CD4-positive, alpha-beta T cell treated with Interleukin-17A for 1 hour (primary cell): ENCODE measurements at places on chromosomes 7 and 10.
A peak's percentile ranks its signal among the peaks of the same experiment; 100 is the strongest.

GRCh38 chr7:27166531-27167505 lies 1.5 kb upstream of the HOXA9 start:
- DNase-seq = no peak

DNA sequence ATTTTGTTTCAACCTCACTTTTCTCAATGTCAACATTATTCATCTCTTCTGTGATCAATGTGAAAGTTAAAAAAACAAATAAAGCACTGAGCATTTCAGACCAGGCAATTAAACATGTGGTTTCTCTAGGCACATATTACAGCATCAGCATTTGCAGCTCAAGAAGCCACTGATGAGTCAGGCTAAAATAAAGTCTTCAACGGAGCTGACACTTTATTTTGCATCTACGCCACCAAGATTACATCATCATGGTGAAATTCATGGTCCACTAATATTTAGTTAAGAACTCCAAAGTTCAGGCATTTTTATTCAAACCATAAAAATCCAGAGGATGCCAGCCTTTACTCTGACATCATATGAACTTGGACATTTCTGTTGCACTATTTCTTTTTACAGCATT lies 33.0 kb downstream of the MAGI2 start:
- no peak for DNase-seq

- DNase-seq = no peak
Measured at GRCh38 chr7:17206349-17206905, 92.0 kb upstream of the AHR start.

DNA sequence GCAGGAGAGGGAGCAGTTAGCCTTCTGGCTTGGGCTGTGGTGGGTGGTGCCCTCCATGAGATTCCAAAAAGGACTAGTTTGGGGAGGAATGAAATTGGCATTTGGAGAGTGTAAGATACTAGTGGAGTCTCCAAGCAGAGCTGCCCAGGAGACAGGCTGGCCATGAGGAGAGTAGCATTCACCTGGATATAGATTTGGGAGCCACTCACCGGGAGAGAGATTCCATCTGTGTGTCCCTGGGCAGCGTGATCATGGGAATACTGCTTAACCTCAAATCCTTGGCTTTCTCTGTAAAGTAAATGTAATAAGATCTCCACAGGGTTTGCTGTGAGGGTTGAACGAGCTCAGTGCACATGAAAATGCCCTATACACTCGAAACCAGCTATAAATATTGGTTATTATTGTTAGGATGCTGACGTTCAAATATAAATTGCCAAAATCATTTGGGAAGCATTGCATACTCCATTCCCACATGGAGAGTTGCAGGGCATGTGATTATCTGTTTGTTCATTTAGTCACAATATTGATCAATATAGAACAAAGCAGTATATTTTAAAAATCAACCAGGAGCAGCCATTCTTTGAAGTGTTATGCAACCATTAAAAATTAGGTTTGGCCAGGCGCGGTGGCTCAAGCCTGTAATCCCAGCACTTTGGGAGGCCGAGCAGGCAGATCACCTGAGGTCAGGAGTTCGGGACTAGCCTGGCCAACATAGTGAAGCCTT lies 143.7 kb downstream of the CUX1 start:
- no peak for DNase-seq

DNA sequence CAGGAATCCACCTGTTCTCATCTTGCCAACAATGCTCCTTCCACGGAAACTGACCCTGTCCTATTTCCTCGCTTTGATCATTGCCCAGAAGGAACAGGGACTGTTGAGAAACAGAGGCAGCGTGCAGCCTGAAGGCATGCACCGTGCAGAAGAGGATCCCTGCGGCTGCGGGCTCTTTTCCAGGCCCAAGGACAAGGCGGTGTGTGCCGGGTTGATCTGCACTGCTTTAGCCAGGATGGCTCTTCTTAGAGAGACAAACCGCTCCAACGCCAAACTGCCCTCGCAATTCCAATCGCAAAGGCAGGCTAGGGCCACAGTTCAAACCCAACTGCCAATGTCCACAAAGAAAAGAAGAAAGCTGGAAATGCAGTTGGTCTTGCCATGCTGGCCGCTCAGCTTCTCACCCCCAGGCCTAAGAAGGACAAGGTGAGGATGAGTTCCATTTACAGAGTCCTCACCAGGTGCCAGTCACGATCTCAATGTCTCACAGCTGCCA lies 26.5 kb downstream of the BRI3 start:
- DNase-seq = no peak

DNA sequence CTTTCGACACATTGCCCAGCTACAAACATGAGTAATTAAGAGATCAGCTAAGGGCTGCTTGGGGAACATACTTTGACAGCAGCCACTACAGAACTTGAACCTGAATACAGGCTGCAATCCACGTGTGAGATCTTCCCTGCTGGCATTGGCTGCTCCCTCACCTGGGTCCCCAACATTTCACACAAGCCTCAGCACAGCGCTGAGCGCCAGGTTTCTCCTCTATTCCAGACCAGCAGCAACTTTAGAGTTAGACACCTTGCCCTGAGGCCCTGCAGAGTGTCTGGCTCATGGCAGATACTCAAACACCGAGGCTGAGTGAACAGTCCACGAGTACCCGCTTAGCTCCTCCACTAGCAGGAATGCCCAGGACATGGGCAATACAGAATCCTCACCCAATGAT lies 1.3 kb upstream of the WIPF3 start:
- no peak for DNase-seq

- DNase-seq = no peak
Measured at GRCh38 chr10:108000365-108000764, 835.9 kb upstream of the SORCS1 start.

DNA sequence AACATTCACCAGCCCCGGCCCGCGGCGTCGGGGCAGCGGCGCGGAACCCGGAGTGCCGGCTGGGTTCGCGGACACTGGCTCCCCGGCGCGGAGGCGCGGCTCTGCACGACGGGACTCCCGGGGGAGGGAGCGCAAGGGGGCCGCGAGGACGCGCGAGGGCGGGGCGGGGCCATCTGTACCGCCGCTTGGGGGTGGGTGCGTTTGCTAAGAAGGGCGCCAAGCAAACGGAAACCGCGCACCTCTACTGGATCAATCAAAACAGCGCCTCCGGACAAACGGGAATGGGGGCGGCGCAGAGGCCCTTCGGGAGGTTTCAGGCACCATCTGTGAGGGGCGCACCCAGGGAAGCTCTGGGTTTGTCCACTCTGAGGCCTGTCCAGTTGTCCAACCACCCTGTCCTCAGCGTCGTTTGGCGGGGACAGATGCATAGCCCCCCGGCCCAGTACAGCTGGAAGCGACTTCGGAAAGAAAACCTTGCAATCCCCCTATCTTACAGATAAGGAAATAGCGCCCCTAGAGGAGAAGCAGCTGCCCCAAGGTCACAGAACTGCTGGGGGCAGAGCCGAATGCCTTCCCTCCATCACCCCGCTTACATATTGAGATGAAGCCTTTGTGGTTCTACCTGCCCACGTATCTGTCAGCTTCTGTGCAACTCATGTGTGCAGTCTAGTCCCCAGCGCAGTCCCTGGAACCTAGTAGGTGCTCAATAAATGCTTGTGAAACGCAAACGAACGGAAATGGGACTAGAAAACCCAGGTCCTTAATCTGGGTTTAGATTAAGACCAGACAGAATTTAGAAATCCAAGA lies 10.7 kb upstream of the SLIT1 start:
- DNase-seq = peak; percentile 75

DNA sequence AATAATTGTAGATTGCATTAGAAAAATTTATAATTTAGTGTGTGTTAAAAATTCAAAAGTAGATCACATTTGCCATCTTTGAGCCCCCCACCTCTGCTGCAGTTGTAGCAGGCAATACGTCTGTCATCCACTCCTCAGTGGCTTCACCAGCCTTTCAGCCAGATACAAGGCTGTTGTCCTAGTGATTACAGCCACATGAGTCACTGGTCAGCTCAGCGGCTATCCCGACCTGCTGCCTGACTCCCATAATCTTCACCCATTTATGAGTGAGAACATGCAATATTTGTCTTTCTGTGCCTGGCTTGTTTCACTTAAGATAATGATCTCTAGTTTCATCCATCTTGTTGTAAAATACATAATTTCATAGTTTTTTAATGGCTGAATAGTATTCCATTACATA lies 9.2 kb downstream of the OR2A5 start:
- DNase-seq = no peak

- DNase-seq = no peak
Measured at GRCh38 chr10:34403512-34403911, 411.6 kb downstream of the PARD3 start.

GRCh38 chr10:110487411-110488331 lies 10.0 kb upstream of the DUSP5 start:
- no peak for DNase-seq

DNA sequence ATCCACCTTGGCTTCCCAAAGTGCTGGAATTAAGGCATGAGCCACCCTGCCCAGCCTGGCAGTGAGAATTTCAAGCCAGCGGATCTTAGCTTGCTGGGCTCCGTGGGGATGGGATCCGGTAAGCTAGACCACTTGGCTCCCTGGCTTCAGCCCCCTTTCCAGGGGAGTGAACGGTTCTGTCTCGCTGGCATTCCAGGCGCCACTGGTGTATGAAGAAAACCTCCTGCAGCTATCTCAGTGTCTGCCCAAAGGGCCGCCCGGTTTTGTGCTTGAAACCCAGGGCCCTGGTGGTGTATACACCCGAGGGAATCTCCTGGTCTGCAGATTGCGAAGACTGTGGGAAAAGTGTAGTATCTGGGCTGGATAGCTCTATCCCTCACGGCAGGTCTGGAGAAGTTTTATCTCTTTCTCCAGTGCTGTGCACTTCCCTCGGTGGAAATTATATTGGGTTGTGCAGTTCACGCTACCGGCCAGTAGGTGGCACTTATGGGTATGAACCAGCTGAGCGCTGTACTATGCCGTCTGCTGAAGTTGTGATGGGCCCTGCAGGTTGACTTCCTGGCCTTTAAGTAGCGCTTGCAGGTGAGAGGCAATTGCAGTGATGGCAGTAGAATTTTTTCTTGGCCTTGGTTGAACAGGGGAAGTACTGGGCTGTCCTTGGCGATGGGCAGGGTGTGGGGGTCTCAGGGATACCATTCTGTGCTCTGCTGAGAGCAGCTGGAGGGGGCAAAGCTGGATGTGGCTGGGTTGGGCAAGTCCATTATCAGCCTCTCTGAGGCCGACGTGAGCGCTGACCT lies 138.0 kb upstream of the MTPN start:
- peak; percentile 44 for DNase-seq

DNA sequence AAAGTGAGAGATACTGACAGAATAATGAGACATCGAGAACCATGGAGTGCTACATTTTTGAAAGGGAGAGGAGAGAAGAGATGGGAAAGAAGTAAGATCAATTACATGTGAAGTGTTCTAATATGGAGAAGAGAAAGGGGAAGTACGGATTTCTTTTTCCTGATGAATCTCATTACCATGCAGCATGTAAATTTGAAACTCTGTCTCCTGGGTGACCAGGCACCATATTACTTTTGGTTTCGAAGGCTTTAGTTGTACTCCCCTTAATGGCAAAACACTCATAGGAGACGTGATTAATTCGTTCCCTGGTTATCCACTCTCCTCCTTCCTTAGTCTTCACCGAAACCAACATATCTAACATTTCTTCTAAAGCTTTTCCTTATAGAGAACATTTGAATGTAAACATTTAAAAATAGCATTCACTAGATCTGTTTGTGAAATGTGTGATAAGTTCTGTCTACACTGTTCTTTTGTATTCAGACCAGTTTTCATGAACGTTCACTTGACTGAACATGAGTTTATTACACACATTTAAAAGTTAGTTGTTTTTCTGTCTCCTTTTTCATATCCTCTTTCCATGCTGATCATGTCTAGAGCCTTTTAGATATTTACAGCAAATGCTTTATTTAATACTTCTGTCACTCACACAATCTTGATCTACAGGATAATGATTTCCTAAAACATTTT lies 80.2 kb upstream of the MSRB2 start:
- no peak for DNase-seq

DNA sequence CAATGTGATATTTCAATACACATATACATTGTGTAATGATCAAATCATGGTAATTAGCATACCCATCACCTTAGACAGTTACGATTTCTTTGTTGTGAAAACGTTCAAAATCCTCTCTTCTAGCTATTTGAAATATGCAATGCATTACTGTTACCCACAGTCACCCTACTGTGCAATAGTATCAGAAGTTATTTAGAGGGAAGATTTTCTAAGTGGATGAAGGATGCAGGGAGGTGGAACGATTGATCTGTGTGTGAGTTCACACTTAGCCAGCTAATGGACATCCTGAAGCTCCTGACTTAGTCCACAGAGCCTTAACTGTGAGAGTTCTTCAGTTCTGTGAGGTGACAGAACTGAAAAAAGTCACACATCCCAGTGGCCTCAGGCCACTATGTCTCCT lies 97.2 kb upstream of the LAMB4 start:
- no peak for DNase-seq

DNA sequence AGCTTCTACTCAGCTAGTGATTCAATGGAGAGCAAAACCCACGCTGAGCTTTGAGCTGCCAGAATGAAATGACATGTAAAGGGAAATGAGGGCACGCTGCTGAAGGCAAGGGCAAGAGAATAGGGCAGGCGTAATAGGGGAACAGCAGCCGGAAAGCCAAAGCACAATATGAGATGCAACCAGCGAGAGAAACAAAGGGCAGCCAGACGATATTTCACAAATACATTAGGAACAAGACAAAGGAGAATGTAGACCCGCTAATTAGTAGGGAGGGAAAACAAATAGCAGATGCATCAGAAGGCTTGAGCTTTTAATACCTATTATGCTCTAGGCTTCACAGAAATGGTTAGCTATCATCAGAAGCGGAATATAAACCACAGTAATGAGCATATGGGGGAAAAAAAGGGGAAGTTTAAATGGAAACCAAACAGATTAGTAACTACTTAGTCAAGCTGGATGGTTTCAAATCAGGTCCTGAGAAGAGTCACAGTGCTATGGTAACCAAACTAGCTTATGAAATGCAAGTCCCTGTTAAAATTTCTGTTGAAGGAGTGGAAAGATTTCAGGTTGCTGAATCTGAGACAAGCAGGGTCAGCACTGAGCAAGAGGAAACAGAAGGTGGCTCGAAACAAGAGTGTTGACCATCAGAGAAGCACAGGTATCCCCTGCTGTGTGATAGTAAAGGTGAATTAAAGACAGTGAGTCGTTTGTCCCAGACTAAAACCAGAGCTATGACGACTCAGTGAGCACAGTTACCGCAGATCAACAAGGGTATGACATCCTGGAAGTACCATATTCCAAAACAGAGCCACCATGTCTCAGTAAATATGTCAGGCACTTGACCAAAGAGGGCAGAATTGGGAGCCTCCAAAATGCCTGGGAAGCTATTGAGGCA lies 496.9 kb upstream of the CELF2 start:
- DNase-seq = no peak

DNA sequence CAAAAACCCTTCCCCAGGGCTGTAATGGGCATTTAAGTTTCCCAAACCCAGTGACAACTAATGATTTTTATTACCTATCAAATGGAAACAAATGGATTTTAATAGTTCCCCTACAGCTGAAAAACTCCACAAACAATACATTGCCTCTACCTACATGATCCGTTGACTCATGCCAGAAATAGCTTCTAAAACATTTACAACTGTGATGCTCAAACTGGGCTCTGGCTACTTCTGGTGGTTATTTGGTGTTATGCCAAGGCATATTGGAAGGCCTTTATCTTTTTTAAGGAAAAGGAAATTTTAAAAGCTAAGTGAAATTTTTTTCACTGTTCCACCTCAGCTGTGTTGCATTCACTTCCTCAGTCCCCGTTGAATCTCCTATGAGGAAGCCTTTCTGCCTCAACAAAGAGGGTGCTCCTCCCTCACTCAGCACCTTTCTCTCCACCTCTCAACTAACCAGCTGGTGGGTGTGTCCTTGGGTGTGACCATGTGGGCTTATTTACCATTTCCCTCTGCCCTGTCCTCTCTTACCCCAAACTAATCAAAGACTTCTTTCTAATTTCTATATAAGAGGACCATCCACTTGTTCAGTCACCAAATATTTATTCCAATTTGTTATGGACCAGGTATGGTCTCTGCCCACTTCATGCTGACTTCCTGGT lies 82.9 kb downstream of the PRTFDC1 start:
- no peak for DNase-seq
